ENCODE measurements at places on chromosomes 4 and X.

- no peaks in the 10 kb centered on the region for H3K27me3 ChIP-seq
- no peak overlapping the region for H3K4me3 ChIP-seq
- H3K36me3 ChIP-seq: no peaks in the 10 kb centered on the region
- no peak for DNase-seq
These were observed 11.3 kb downstream of the ARL13A start for GRCh38 chrX:100980608-100981497.

DNA sequence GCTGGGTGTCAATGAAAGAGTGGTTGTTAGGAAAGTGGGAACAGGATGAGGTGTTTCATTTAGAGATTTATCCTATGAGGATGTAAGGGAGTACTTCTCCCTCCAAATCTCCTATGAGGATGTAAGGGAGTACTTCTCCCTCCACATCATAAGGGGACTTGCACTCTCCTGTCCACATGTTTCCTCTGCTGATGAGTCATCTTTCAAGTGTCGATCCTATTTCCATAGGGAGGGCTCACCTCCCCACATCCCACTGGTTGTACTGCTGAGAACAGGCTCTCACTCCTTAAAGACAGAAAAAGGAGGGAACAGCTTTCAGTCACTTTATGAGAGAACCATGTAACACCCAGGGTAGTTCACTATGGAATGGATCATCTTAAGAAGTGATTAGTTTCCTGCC is 65.0 kb downstream of the INPP4B start:
- no peak for DNase-seq
- H3K27me3 ChIP-seq: no peaks in the 10 kb centered on the region
- H3K4me3 ChIP-seq: no peak overlapping the region

DNA sequence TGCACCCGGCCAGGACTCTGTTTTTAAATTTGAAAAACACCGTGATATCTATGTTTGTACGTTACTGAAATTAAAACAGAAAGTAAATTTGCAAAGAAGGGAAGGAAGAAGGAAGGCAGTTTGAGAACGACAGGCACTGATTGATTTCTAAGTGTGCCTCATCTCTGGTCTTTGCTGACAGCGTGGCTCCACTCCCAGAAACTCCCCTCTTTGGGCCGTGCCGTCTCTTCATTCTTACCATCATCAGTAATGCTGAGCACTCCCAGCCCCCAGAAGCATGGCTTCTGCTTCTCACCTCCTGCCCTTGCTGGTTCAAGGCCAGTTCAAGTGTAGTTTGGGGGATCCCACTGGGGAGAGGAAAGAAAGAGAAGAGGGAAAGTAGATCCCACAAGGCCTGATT is 85.3 kb downstream of the TENM3 start:
- no peaks in the 10 kb centered on the region for H3K36me3 ChIP-seq
- DNase-seq: no peak
- H3K4me1 ChIP-seq: no peaks in the 10 kb centered on the region
- no peak overlapping the region for H3K27ac ChIP-seq

GRCh38 chr4:60657807-60658206 is 542.3 kb upstream of the ADGRL3 start:
- H3K27ac ChIP-seq: no peak overlapping the region
- no peaks in the 10 kb centered on the region for H3K27me3 ChIP-seq
- no peaks in the 10 kb centered on the region for H3K4me1 ChIP-seq
- H3K36me3 ChIP-seq: no peaks in the 10 kb centered on the region

- H3K4me3 ChIP-seq: no peak overlapping the region
- peaks cover 6% of the 10 kb centered on the region for H3K36me3 ChIP-seq
- no peak overlapping the region for H3K27ac ChIP-seq
- H3K27me3 ChIP-seq: no peaks in the 10 kb centered on the region
- DNase-seq: no peak
- H3K4me1 ChIP-seq: peaks cover 22% of the 10 kb centered on the region
These were observed 1.2 kb upstream of the SEC24D start for GRCh38 chr4:118837121-118837507.

DNA sequence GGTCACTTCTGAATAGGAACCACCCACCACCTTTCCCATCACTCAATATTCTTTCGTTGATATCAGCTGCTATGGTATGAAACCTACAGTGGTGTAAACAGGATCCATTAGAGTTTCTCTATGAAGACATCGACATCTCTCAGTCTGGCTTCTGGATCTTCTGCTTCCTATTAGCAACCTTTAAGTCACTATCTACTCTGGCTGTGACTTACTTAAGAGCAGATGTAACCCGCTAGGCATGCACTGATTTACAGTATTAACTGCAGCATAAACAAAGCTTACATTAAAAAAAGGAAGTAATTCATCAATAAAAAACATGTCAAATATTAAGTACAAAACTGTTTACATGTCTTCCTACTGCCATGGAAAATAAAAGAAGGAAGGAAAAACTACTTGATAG is 96.4 kb downstream of the ANAPC10 start:
- no peaks in the 10 kb centered on the region for H3K4me1 ChIP-seq
- no peak overlapping the region for H3K27ac ChIP-seq
- no peaks in the 10 kb centered on the region for H3K27me3 ChIP-seq
- no peak for DNase-seq
- H3K4me3 ChIP-seq: no peak overlapping the region
- no peaks in the 10 kb centered on the region for H3K36me3 ChIP-seq

DNA sequence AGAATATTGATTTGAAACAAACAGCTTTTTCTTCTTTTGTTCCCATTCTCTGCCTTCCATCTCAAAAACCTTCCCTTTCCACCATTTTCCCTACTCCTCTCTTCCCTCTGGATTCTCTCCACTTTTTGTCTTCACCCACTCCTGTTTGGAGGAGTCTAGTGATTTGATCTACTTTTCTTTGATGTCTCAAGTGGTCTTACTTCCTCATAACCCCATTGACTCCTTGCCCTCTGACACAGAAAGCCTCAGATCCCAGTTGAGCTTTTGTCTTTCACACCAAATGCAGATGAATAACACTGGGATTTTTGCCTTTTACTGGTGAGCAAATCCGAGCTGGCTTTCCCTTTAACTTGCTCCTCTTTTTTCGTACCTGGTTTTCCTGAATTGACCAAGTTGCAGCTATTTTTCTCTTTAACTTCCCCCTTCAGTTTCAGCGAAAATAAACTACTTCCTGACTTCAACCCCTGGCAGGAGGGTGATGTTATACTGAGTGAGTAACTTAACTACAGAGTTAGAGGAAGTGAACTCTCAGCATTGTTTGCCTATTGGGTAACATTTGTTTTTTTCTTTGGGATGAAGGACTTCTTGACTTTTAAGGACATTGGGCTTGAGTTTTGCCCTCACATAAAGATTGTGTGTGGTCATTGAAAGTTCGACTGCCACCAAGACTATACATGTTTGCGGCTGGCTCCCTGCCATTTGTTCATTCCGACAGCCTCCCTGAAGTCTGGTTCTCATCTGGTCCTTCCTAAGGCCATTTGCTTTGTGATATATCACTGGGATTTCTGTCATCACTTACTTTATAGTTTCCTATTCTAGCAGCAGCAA is 392.8 kb upstream of the NR3C2 start:
- peak overlapping the region; percentile 61 for H3K27ac ChIP-seq
- no peaks in the 10 kb centered on the region for H3K36me3 ChIP-seq
- H3K27me3 ChIP-seq: no peaks in the 10 kb centered on the region
- H3K4me3 ChIP-seq: no peak overlapping the region

Measured in hepatocyte (in vitro differentiated cells).